ENCODE measurements at places on chromosomes 1 and 21.

DNA sequence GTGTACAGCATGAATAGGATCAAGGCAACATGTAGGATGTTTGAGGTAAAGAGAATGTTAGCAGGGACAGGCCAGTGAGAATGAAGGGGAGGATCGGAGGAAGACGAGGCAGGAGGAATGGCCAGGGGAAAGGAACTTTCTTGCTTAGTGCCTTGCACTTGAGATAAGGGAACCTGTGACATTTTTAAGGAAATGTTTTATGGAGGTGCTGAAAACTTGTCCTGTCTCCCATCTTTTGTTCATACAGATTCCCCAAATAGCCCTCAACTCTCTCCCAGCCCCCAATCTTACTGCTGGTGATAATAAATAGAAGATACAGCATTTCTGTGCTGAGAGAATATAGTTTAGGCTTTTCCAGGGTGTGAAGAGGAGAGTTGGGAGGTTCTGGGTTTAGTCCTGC is 13.6 kb downstream of the ATP8B2 start:
- DNase-seq = no peak

- no peak for DNase-seq
Measured at GRCh38 chr1:2368053-2368744, 23.2 kb downstream of the MORN1 start.

DNA sequence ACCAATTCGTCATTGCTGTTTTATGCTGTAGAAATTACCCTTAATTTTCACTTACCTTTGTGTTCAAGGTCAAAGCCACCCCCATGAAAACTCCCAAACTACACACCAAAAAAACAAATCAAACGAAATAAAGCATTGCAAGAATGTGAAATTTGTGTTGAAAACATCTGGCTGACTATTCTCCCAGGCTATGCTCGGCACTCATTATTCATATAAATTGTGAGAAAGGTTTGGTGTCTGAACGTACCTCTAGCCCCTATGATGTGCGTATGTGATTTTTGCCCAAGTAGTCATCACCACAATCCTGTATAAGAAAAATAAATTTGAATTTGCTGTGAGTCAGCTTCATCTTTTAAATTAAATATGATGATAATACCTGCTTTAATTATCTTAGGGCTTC is 34.9 kb downstream of the ADAMTS1 start:
- no peak for DNase-seq

DNA sequence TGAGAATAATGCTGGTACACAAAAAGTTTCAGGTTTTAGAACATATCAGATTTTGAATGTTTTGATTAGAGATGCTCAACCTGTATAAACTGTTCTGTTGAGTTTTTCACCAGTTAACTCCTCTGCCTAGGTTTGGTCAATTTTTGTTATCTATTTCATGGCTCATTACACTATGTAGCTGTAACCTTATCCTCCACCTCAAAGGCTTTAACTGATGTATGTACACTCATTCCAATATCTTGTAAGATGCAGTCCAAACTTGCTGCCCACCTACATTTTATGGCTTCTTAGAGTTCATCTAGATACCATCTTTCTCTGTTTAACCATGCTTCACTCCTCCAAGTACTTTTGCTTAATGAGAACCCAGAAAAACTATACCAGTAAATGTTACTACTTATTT is 107.8 kb downstream of the EIF4G3 start:
- no peak for DNase-seq
